ENCODE measurements at places on chromosomes 2 and 18. TPM values are rescaled to one million over a fixed set of nuclear protein-coding genes. Genes with fewer than 3 reads are reported as not detected.

The CTAGE1 gene
- total RNA-seq, result under 0.01 TPM

The ZSWIM2 gene
- not detected for total RNA-seq

The CYP27A1 gene
- 3.7 TPM for total RNA-seq

The CDH2 gene
- total RNA-seq, result 59.0 TPM

The TACR1 gene
- under 0.01 TPM for total RNA-seq

The ELOA2 gene
- not detected for total RNA-seq

The OTOS gene
- total RNA-seq, result not detected

The ACVR1 gene
- total RNA-seq, result 29.6 TPM

The CCDC148 gene
- total RNA-seq, result 0.23 TPM

The RNMT gene
- 13.5 TPM for total RNA-seq

The ALLC gene
- total RNA-seq, result not detected

The PFN4 gene
- 0.68 TPM for total RNA-seq

The ITPRIPL1 gene
- 0.34 TPM for total RNA-seq
